Urinary bladder (tissue), 4 donors: ENCODE measurements at places on chromosomes 2 and 18. TPM values are rescaled to one million over a fixed set of nuclear protein-coding genes. Genes with fewer than 3 reads are reported as not detected.

DNA sequence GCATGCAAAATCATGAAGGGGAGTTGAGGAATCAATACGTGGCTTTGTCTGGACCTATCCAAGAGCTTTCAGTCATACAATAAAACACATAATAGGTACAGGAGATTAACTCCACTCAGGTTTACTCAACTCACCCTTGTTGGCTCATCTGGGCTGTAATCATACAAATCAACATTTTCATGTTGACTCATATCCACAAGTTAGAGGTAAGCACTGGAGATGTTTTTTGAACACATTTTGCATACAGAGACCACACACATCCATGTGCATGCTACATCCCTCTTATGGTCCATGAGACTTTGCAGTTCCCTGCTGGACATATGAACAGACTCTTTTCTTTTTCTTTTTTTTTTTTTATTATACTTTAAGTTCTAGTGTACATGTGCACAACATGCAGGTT is 336.9 kb upstream of the PIK3C3 start:
- DNase-seq: no peak

Gene SLC8A1
- 280 TPM for total RNA-seq

GRCh38 chr2:32627441-32627813 is 423 bp upstream of the TTC27 start:
- no peak for DNase-seq

- DNase-seq: no peak
Observed at GRCh38 chr2:10717628-10718027, 3.8 kb upstream of the ATP6V1C2 start.

GRCh38 chr2:118496870-118497611 is 350.4 kb downstream of the EN1 start:
- DNase-seq: no peak

- DNase-seq: no peak
Observed at GRCh38 chr2:144516411-144516980, 3.4 kb downstream of the ZEB2 start.

GRCh38 chr2:16321872-16322271 is 343.8 kb downstream of the CYRIA start:
- no peak for DNase-seq

GRCh38 chr18:9694174-9694573 is 13.9 kb upstream of the RAB31 start:
- no peak for DNase-seq

DNA sequence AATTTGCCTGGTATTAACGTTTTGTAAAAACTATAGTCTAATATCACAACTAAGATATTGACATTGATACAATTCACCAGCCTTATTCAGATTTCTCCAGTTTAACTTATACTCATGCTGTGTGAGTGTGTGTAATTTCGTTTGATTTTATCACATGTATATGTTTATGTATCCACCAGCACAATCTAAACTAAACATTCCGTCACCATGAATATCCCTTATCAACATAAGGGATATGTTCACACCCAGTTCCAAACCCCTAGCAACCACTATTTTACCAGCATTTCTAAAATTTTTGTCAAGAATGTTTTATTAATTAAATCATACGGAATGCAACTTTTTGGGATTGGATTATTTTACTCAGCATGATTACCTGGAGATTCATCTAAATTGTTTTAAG is 450.3 kb downstream of the FBXO15 start:
- no peak for DNase-seq

GRCh38 chr2:209160800-209161588 is 262.9 kb upstream of the MAP2 start:
- no peak for DNase-seq

DNA sequence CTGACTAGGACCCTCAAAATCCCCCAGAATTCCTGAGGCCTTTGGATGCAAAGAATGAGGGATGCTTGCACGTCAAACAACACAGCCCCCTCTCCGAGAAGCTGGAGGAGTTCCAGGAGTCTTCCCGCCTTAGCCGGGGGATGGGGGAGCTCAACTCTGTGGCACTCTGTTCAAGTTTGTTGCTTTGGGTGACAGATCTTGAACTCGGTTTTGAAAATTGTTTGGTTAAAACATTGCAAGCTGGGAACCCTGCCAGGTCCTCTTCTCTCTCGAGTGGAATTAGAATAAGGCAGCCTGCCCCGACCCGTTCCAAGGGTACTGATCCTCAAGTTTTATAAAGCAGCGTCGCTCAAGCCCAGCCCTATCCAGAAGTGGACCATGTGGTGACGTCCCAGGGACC is 244.1 kb downstream of the LOXHD1 start:
- no peak for DNase-seq

DNA sequence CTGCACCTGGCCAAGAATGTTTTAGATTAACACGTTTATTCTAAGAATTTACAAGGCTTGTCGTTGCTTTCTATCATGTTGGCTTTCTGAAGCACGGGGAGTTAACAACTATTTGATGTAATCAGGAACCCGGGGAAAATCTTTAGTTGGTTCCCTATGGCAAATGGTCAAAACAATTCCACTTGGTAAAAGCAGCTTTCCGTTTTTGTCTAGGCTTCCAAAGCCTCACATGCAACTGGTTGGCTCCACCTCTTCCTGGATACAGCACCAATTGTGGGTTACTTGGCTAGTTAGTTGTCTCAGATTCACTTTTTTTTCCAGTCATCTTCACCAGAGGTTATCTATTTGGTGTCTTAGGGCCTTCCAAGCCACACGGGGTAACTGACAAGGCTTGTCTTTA is 2.8 kb downstream of the COLEC12 start:
- no peak for DNase-seq

Gene DOK6
- 22.6 TPM for total RNA-seq
